Osteocyte (in vitro differentiated cells): ENCODE measurements at places on chromosomes 4 and X. TPM values are rescaled to one million over a fixed set of nuclear protein-coding genes. Genes with fewer than 3 reads are reported as not detected.

DNA sequence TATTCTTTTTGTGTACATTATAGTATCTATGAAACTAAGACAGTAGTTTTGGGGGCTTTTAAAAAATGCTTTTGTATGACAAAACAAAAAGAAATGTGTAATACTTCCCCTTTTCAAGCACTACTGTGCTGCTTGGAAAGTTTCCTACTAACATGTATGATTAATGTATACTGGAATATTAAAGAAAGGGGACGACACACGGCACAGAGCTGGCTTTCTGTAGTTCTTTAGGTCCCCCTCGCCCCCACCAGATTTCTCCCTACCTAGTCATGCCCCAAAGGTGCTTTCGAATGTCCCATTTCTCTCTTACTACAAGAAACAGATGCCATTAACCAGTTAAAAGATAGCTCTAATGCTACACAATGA is 1.6 kb upstream of the AP1S2 start:
- H3K4me1 ChIP-seq = peaks cover 31% of the 10 kb centered on the region
- peaks cover 15% of the 10 kb centered on the region for H3K27me3 ChIP-seq
- no peak overlapping the region for H3K27ac ChIP-seq
- no peak for DNase-seq
- H3K36me3 ChIP-seq = peaks cover 6% of the 10 kb centered on the region

GRCh38 chr4:144313370-144313769 is 172.9 kb upstream of the GYPA start:
- no peak overlapping the region for H3K27ac ChIP-seq
- no peaks in the 10 kb centered on the region for H3K4me1 ChIP-seq
- H3K36me3 ChIP-seq = peaks cover 6% of the 10 kb centered on the region

CLDN22 gene
- total RNA-seq = not detected in 2 replicates

DNA sequence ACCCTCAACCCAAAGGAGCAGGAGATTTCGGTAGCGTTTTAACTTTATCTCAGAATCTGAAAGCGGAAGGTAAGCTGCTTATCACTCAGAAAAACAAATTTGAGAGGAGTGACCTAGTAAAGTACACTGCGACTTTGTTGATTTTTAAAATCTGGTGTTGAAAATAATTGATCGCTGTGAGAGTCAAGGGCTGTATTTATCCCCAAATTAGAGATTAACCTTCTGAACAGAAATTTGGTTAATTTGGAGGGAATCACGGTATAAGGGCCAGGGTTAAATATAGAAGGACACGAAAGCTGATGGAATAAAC is 212 bp downstream of the CLCN4 start:
- H3K27ac ChIP-seq = peak overlapping the region; percentile 82
- H3K27me3 ChIP-seq = no peaks in the 10 kb centered on the region
- peak overlapping the region; percentile 62 for H3K4me3 ChIP-seq
- no peaks in the 10 kb centered on the region for H3K36me3 ChIP-seq
- peaks cover 26% of the 10 kb centered on the region for H3K4me1 ChIP-seq
- no peak for DNase-seq

MAGEA3 gene
- not detected in 2 replicates for total RNA-seq

DNA sequence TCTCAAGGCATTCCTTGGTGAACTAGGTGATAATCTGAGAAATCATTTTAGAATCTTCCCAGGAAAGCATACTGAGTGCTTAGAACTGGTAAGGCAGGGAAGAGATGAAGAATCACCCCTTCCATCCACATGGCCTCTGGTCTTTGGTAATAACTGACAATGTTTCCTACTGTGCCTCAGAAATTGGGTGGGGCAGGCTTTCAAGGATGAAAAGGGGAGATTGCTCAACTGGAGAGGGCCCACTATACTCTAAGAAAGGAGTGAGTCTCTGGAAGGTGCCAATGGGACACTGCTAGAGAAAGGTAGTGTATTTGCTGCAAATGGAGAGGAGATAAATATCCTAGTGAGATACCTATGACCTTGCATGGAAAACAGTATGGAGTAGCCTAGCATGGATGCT is 135.0 kb upstream of the SCML1 start:
- no peaks in the 10 kb centered on the region for H3K36me3 ChIP-seq
- no peak for DNase-seq
- no peak overlapping the region for H3K27ac ChIP-seq
- no peak overlapping the region for H3K4me3 ChIP-seq

DNA sequence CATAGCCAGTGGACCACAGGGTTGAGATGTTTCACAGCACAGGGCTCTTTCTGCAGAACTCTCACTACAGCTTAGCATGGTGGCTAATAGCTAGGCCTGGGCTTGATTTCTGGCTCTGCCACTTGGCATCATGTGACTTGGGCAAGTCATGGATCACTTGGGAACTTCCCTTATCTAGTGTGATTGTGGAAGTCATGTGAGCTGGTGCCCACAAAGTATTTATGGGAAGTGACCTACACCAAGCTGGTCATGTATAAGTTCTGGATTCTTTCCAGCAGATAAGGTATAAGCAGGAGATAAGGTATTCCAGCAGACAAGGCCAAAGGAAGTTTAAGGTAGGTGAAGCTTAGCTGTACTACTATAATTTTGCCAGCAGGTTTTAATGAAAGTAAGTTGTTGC is 61.0 kb downstream of the REELD1 start:
- DNase-seq = no peak
- H3K4me1 ChIP-seq = no peaks in the 10 kb centered on the region
- no peak overlapping the region for H3K27ac ChIP-seq
- H3K4me3 ChIP-seq = no peak overlapping the region
- H3K36me3 ChIP-seq = peaks cover 5% of the 10 kb centered on the region
- no peaks in the 10 kb centered on the region for H3K27me3 ChIP-seq

FGF16 gene
- total RNA-seq = not detected in 2 replicates

GC gene
- total RNA-seq = not detected in 2 replicates

AMBN gene
- not detected in 2 replicates for total RNA-seq

GRCh38 chr4:176443646-176444409 is 124.1 kb downstream of the SPCS3 start:
- H3K27me3 ChIP-seq = no peaks in the 10 kb centered on the region
- peaks cover 18% of the 10 kb centered on the region for H3K4me1 ChIP-seq
- no peaks in the 10 kb centered on the region for H3K36me3 ChIP-seq
- peak overlapping the region; percentile 55 for H3K27ac ChIP-seq
- no peak for DNase-seq

DNA sequence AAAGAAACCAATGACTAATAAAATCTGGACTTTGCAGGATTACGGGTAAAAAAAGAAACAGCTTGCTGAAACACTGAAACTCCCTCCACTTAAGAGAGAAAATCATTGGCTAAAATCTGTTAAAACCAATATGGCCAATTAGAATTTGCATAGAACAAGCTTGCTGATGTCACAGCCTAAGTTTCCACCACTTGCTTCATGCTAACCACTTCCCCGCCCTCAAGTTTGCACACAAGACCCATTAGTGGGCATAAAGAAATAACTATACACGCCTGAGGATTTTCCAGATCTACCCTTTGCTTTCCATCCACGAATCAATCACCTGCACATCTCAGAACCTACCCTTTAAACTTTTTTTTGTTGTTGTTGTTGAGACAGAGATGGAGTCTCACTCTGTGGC is 42.7 kb upstream of the PHEX start:
- no peak for DNase-seq
- peaks cover 15% of the 10 kb centered on the region for H3K36me3 ChIP-seq
- no peak overlapping the region for H3K27ac ChIP-seq
- no peak overlapping the region for H3K4me3 ChIP-seq
- H3K4me1 ChIP-seq = peaks cover 13% of the 10 kb centered on the region

GRCh38 chr4:176805155-176805554 is 12.4 kb upstream of the VEGFC start:
- no peaks in the 10 kb centered on the region for H3K27me3 ChIP-seq
- peaks cover 4% of the 10 kb centered on the region for H3K36me3 ChIP-seq
- peaks cover 29% of the 10 kb centered on the region for H3K4me1 ChIP-seq
- H3K4me3 ChIP-seq = no peak overlapping the region

- no peak overlapping the region for H3K4me3 ChIP-seq
- no peaks in the 10 kb centered on the region for H3K36me3 ChIP-seq
- H3K4me1 ChIP-seq = no peaks in the 10 kb centered on the region
- H3K27me3 ChIP-seq = peaks cover 7% of the 10 kb centered on the region
- H3K27ac ChIP-seq = no peak overlapping the region
Measured at GRCh38 chr4:145945431-145946155, 7.0 kb upstream of the ZNF827 start.

DNA sequence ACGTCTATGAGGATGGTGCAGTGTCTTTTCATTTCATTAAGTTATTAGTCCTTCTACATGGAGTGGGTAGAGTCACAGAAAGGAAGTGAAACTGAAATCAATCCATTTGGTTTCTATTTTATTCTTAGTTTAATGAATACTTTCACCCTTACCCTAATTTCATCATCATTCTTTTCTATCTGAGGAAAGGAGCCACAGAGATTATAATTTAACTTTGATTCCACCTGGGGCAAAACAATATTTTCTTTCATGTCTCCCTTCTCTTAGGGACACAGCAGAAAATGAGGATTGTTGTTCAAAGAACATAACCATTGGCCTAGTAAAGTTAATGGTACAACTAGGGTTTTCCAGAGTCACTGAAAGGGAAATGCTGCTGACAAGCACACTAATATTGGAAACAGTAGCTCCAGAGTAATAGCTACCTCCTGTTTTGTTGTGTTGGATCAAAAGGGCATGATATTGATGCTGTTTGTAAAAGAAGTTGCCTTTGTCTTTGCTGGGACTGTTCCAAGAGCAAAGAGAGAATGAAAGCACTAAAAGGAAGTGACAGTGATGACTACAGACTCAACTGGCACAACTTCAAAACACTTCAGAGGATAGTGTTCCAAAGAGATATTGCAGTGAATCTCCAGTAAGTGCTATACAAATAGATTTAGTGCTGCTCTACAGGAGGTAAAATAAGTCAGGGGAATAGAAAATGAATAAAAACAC is 247.1 kb upstream of the PITX2 start:
- no peak overlapping the region for H3K4me3 ChIP-seq
- no peaks in the 10 kb centered on the region for H3K36me3 ChIP-seq
- DNase-seq = no peak
- H3K4me1 ChIP-seq = no peaks in the 10 kb centered on the region

- no peak overlapping the region for H3K4me3 ChIP-seq
- no peak for DNase-seq
- no peak overlapping the region for H3K27ac ChIP-seq
- H3K4me1 ChIP-seq = no peaks in the 10 kb centered on the region
- H3K27me3 ChIP-seq = no peaks in the 10 kb centered on the region
Measured at GRCh38 chr4:170414360-170414759, 324.6 kb upstream of the AADAT start.

ADRA2C gene
- 0.26 and 0.32 TPM in 2 replicates for total RNA-seq

GRCh38 chr4:183422962-183423631 is 21.3 kb upstream of the CDKN2AIP start:
- H3K27me3 ChIP-seq = no peaks in the 10 kb centered on the region
- DNase-seq = no peak
- H3K4me3 ChIP-seq = no peak overlapping the region
- H3K4me1 ChIP-seq = peaks cover 12% of the 10 kb centered on the region
- H3K36me3 ChIP-seq = no peaks in the 10 kb centered on the region

SLC6A14 gene
- total RNA-seq = not detected in 2 replicates

GRCh38 chr4:29224911-29225310 is 1495.3 kb upstream of the PCDH7 start:
- no peaks in the 10 kb centered on the region for H3K36me3 ChIP-seq
- H3K27ac ChIP-seq = no peak overlapping the region
- H3K4me3 ChIP-seq = no peak overlapping the region
- no peaks in the 10 kb centered on the region for H3K4me1 ChIP-seq
- DNase-seq = no peak

DNA sequence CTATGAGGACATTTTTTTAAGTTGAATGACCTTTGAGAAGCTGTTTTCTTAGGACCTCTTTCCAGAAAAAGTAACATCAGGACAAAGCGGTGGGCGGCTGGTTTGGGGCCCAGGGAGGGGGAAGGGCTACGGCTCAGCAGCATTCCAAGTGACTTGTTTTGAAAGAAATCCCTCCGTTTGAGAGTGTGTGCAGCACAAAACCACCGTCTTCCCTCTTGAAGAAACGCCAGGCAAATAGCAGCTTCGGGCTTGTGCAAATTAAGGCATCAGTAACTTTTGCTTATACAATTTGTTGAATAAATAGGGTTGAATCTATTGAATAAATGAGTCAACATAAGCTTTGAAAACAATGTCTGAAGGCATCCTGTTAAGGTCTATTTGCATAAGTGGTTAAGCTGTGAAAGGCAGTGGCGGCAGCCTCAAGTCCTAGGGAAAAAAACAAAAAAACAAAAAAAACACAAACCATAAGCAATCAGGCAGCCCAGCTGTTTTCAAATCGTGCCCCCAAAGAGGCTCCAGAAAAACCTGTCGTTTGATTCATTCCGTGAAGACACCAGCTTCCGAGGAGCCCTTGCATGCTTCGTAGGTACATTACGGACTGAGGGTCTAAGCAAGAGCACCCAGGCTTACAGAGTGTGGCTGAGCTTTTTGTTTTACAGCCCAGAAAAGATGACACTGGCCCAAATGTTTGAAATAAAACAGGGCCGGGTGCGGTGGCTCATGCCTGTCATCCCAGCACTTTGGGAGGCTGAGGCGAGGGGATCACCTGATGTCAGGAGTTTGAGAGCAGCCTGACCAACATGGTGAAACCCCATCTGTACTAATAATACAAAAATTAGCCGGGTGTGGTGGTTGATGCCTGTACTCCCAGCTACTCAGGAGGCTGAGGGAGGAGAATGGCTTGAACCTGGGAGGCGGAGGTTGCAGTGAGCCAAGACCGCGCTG is 103.7 kb downstream of the CRLF2 start:
- no peaks in the 10 kb centered on the region for H3K4me1 ChIP-seq
- H3K36me3 ChIP-seq = no peaks in the 10 kb centered on the region
- no peak for DNase-seq
- no peak overlapping the region for H3K27ac ChIP-seq
- peaks cover 25% of the 10 kb centered on the region for H3K27me3 ChIP-seq

PGM2 gene
- 19.8 and 25.8 TPM in 2 replicates for total RNA-seq
